ENCODE measurements at places on chromosomes 1 and 21.

- DNase-seq, result no peak
Measured at GRCh38 chr1:115781343-115781742, 12.8 kb upstream of the CASQ2 start.

DNA sequence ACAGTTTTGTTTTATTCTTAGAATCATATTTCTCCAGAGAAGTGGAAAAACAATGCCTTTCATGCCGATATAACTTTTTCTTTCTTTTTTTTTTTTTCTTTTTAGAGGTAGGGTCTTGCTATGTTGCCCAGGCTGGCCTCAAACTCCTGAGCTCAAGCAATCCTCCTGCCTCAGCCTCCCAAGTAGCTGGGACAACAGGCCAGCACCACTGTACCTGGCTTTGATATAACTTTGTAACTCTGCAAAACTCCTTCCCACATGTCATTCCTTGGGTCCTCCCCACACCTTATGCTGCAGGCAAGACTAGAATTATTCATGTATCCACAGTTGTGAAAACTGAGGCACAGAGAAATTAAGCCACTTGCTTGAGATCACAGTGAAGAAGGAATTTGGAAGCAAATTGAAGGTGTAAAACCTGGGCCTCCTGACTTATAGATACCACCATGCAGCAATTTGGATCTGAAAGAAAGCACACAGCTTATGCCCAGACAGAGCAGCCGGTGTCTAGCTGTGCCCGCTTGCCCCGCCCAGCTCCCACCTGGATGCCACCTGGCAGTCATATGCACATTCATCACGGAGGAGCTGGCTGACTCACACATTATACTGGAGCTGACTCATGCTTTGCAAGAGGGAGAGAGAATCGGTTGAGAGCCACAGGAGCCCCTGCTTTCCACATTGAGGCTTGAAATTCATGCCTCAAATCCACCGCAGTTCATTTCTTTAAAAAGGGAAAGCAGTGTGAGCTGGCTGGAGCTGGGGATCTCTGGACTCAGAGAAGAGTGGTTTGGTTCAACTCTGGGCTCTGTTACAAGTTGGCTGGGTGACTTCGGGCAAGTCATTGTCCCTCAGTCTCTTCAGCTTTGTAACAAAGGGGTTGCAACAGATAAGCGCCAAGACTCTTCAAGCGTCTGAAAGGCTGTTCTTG, 8.3 kb upstream of the SLC2A1 start:
- DNase-seq, result no peak

DNA sequence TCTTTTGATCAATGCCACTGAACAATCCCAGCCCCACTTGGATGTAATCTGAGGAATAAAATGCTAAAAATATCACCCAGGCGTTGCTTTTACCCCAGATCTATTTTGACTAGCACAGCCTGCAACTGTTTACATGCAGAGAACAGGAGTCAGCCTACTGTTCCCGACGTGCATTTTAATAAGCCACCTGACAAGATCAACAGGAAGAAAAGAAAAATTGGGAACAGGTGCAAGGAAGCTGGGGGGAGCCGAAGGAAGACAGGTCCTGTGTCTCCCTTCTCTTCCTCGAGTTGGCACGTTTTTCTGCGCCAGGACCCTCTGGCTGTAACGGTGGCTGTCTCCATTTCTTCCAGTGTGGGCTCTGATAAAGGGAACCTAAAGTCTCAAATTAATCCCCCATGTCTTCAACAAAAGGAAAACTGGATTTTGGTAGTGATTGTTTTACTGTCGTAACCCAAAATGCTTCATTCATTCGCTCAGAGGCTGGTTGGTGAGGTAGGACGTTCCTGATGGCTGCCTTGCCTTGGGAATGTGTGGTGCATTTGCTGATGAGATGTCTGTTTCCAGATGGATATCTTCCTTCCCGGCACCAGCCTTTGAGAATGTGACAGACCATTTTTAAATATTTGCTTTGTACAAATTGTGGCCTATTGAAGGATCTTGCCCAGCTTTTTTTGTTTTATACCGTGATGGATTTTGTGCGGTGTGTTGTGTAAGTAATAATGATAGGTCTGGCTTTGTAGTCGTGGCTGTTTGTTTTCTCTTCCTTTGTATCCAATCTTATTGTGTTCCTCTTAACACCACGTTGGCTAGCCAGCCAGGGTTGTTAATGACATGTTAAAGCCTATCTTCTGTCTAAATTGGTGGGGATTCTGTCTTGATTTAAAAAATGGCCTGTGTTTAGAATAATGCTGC, 117.5 kb downstream of the C1orf21 start:
- DNase-seq, result no peak

GRCh38 chr1:30840904-30841598, 67.5 kb downstream of the SDC3 start:
- no peak for DNase-seq

DNA sequence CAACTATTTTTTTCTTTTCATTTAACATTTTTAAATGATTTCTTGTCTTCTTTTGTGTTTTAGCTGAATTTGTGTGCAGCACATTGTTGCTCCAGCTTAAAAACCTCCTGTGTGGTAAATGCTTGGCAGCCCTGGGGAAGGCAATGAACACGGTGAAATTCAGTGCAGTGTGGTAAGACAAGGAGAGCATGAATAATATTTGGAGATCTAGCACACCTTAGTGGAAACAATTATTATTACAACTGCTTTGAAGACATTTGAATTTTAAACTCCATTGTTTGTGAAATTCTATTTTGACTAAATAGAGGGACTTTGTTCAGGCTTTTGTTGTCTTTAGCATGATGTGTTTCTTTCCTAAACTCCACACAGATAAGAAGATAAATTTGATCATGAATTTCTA, 242.6 kb upstream of the CXADR start:
- DNase-seq, result no peak

GRCh38 chr1:244157731-244158438, 106.8 kb downstream of the ZBTB18 start:
- no peak for DNase-seq

GRCh38 chr1:30005972-30006619, 717.3 kb downstream of the MATN1 start:
- DNase-seq, result no peak

DNA sequence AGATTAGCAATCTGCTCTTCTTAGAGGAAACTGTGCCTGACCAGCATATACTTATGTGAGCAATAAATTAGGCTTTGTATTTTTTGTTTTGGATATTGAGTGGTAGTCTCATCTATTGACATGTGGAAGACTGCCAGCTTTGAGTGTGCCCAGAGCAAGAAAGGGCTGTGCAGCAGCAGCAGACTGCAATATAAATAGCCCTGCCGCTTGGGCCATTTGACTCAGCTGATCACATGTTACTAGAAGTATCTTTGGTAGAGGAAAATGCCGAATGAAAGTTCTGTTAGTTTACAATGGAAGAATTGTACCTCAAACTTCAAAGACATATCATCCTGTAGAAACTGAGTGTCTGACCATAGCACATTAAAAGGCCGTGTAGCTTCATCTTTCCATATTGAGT, 9.1 kb upstream of the PSMB2 start:
- no peak for DNase-seq

- DNase-seq, result no peak
Measured at GRCh38 chr1:107454791-107455190, 314.0 kb downstream of the NTNG1 start.

GRCh38 chr1:67748630-67749029, 63.6 kb downstream of the GADD45A start:
- no peak for DNase-seq

- DNase-seq, result no peak
Measured at GRCh38 chr1:213131851-213132655, 81.0 kb downstream of the RPS6KC1 start.

DNA sequence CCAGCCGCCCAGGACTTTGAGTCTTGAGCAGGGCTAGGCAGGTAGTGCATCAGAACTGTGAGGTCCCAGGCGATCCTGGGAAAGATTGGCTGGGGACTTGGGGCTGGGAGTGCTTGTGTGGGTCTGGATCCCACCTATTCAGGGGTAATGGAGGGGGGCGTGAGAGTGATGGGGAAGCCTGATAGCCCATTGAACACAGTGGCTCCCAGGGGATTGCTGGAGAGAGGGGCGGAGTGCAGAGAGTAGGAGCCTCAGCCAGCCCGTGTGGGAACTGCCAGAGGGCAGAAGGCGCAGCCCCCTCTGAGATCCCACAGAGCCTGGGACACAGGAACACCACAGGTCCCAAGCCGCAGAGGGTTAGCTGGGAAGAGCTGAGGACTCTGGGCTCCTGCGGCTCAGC, 19.3 kb upstream of the PDZK1IP1 start:
- no peak for DNase-seq

- DNase-seq, result no peak
Measured at GRCh38 chr1:20558191-20558590, 5.8 kb downstream of the FAM43B start.

DNA sequence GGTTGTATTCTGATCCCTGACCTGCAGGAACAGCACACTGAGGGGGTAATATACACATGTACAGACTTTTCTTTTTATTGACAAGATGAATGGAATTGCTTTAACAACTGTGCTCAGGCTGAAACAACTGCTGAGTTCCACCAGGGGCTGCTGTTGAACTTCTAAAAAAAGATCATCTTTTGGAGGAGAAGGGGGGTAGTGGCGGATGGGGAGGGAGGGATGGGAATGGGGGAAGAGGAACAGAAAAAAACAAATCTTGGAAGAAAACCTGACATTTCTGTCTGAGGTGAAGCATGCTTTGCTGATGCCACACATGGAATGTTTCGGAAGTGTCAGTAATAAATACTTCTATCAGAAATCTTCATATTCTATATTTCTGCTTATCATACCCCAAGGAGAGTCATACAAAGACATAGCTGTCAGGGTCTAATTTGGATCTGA, 75.0 kb downstream of the RWDD3 start:
- DNase-seq, result no peak

DNA sequence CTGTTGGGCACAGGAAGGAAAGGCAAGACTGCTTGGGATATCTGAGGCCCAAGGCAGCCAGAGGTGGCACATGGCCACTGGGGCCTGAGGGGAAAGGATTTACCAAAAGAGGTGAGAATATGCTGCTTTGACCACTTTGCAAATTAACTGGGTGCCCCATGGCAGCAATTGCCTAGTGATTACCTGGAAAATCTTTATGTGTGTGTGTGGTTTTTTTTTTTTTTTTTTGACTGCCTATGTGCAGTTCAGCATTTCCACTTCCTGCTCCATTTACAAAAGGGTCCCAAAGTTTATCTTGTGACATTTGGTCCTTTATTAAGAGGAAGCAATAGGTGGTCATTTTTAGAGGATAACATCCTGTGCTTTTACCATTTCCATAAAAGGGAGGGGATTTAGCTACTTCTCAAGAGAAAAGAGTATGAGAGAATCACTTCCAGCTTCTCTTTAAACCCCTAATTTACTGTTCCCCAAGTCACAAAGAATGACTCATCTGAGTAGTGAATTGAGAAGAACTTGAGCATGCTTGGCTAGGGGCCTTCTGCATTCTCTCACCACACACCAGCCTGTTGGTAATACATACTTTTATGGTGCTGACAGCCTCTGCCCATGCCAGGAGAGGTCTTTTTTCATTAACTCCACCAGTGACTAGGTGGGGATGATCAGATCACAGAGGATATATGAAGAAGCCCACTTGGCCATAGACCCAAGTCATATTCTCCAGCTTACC, 52.1 kb downstream of the SYDE2 start:
- no peak for DNase-seq

- no peak for DNase-seq
Measured at GRCh38 chr1:19922015-19922688, 1.3 kb downstream of the PLA2G2E start.

DNA sequence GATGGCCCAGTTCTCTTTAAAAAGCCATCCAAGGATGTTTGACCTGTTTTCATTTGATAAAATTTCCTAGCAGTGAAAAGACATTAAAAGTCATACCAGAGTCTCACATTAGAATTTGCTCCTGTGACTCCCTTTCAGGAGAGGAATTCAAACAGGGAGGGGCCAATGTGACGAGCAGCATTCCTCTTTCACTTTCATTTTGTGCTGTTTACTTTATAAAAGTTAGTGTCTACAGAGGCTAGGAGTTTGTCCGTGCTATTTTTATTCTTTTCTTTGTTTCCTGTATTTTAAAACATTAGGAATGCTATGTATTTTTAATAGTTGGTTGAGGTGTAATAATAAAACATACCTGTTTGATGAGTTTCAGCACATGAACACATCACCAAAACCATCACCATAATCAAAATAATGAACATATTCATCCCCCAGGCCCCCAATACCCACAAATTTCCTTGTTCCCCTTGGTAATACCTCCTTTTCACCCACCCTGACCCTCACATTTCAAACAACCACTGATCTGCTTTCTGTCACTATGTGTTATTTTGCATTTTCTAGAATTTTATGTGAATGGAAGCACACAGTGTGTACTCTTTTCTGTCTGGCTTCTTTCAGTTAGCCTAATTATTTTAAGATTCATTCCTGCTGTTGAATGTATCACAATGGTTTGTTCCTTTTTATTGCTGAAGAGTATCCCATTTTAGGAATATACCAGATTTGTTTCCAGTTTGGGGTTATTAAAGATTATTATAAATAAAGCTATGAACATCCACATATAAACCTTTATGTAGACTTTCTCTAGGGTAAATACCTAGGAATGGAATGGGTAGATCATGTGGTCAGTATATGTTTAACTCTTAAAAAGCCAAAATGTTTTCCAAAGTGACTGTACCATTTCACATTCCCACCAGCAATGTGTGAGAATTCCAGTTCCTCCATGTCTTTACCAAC, 129.5 kb downstream of the TENT5C start:
- no peak for DNase-seq

DNA sequence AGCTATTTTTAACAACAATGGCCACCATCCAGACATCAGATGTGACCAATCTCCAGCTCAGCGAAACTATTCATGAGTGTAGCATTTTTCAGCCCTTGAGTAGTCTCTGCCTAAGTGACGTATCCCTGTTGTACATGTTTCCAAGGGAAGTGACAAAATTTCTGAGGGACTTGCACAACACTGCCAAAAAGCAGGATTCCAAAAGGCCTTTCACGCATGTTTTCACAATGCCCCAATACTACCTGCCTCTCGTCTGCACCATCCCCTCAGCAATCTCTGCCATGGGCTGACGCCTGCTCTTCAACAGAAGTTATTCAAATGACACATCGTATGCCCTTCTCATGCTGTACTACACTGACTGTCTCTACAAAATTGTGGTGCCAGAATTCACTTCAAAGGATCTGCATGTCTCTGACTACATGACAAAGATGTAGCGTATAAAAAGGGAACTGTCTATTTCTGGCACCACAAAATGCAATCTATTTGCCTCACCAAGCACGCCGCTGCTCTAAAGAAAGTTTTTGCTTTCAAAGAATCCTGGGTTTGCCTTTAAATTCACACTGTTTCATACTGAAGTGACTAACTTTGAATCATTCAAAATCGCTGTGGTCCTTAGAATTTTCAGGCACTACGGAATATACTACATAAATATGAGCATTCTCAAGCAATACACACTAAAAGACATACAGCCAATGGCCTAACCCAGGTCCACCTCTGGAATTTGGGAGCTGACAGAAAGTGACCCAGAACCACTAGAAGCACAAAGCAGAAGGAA, 32.9 kb downstream of the JAK1 start:
- no peak for DNase-seq

DNA sequence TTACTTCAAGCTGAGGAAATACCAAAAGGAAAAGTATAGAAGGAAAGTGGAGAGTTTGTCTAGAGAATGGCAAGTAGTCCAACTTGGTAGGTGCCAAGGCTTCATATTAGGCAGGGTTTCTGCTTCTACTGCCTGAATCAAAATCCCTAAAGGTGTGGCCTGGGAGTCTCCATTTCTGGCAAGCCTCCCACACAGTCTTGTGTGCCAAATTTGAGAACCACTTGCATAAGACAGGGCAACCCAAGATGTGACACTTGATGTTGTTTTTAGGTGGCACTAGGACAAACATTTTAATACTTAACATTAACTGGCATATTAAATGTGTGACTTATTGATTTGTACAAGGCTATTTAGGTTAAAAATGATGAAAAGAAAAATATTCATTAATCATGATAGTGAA, 60.1 kb downstream of the ATG4C start:
- DNase-seq, result no peak
